Gastrocnemius medialis (tissue), 4 donors: ENCODE measurements at places on chromosomes 12 and 14. TPM values are rescaled to one million over a fixed set of nuclear protein-coding genes. Genes with fewer than 3 reads are reported as not detected.

DNA sequence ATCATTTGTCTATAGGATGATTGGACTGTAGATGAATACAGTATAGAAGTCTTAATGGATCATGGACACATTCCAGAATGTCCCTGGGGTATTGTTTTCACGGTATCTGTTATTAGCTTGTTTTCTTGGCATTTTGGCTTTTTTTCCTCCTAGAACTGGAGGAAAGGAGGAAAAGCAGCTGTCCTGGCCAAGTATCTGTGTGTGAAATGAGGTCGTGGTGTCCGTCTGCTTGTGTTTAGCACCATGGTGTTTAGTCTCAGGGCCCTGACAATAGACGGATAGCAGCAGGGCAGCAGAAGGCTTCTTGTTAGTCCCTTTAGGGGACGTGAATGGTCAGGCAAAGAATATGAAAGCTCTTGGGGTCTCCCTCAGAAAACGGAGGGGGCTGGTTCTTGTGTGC, 21.2 kb downstream of the FGF6 start:
- H3K27me3 ChIP-seq = no peaks in the 10 kb centered on the region
- no peaks in the 10 kb centered on the region for H3K36me3 ChIP-seq
- H3K27ac ChIP-seq = no peak overlapping the region
- no peak overlapping the region for H3K4me3 ChIP-seq
- H3K4me1 ChIP-seq = no peaks in the 10 kb centered on the region

DNA sequence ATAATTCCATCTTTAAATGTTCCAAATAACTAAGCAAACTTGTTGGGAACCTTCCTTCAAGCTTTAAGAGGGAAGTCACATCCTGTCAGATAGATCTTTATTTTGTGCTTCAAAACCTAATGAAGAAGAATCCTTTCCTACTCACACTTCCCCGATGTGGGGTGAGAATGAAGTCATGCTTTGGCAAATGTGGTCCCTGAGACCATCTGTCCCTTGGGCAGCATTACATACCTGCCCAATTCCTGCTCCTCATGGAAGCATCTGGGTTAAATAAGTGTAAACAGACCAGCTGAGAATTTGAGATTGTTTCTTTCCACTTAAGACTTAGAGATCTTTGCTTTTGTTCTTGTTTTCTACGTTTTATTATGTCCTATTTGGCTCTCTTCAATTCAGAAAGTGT, 606.0 kb upstream of the TMEM132C start:
- no peak overlapping the region for H3K27ac ChIP-seq
- no peaks in the 10 kb centered on the region for H3K27me3 ChIP-seq
- no peak for DNase-seq

DNA sequence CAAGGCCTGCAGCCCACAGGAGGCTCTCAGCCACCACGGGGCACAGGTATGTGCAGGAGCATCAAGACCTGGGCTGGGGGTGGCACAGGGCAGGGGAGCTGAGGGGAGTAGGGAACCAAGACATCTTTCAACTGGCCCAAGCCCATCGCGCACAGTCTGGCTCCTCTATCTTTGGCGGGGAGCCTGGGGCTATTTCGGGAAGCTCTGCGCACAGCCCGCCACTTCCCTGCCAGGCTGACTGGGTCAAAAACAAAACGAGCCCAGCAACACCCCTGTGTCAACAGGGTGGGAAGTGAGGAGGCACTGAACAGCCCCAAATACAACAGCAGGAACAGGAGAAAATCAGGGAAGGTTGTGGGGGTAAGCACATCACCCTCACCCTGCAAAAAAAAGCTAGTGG, 83.9 kb downstream of the ARL6IP4 start:
- H3K4me1 ChIP-seq = peaks cover 80% of the 10 kb centered on the region
- peak overlapping the region; percentile 85 for H3K27ac ChIP-seq
- no peaks in the 10 kb centered on the region for H3K27me3 ChIP-seq
- peak; percentile 90 for DNase-seq

FOXG1 gene
- total RNA-seq = not detected

- DNase-seq = no peak
- H3K27me3 ChIP-seq = no peaks in the 10 kb centered on the region
- H3K4me1 ChIP-seq = no peaks in the 10 kb centered on the region
- H3K27ac ChIP-seq = no peak overlapping the region
- H3K36me3 ChIP-seq = no peaks in the 10 kb centered on the region
- no peak overlapping the region for H3K4me3 ChIP-seq
Observed at GRCh38 chr12:65152596-65152995, 16.8 kb upstream of the LEMD3 start.

GRCh38 chr12:100566887-100567637, 6.4 kb upstream of the GAS2L3 start:
- peak; percentile 9 for DNase-seq
- no peaks in the 10 kb centered on the region for H3K4me1 ChIP-seq
- no peaks in the 10 kb centered on the region for H3K27me3 ChIP-seq
- no peak overlapping the region for H3K4me3 ChIP-seq

- peaks cover 28% of the 10 kb centered on the region for H3K4me1 ChIP-seq
- H3K36me3 ChIP-seq = no peaks in the 10 kb centered on the region
- no peak overlapping the region for H3K4me3 ChIP-seq
- H3K27ac ChIP-seq = no peak overlapping the region
- H3K27me3 ChIP-seq = no peaks in the 10 kb centered on the region
- no peak for DNase-seq
Observed at GRCh38 chr12:29612912-29613311, 115.4 kb upstream of the OVCH1 start.

EML1 gene
- total RNA-seq = 17.8 TPM

GRCh38 chr14:50045039-50045711, 71.2 kb downstream of the VCPKMT start:
- no peak overlapping the region for H3K4me3 ChIP-seq
- no peaks in the 10 kb centered on the region for H3K36me3 ChIP-seq
- peak overlapping the region; percentile 66 for H3K27ac ChIP-seq
- H3K4me1 ChIP-seq = peaks cover 9% of the 10 kb centered on the region
- H3K27me3 ChIP-seq = no peaks in the 10 kb centered on the region
- peak; percentile 65 for DNase-seq

GRCh38 chr12:26203167-26203780, 7.9 kb downstream of the SSPN start:
- no peak overlapping the region for H3K4me3 ChIP-seq
- no peak overlapping the region for H3K27ac ChIP-seq

GRCh38 chr12:122961531-122962329, 4.5 kb downstream of the ABCB9 start:
- peaks cover 8% of the 10 kb centered on the region for H3K4me1 ChIP-seq
- DNase-seq = no peak
- H3K27ac ChIP-seq = no peak overlapping the region

DNA sequence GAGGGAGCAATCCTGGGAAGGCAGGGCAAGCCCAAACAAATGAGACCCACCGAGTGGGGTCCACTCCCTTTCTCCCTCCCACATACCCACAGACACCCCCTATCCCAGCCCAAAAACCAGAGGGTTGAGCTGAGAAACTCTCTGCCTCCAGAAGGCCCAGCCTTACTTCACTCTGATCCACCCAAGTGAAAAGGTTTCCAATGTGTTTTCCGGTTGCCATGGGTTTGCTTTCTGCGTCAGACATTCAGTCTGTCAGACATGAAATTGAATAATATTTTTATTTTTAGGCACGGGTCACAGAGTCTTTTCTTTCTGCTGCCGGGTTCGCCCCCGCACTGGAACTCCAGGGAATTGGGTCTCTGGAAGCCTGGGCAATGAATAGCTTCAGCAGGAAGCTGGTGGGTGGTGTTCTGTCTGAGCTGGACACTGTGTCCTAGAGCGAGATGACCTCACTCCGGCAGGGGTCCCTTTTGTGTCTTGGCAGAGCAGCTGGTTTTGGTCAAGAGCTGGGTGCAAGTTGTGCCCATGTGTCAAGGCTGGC, 69.8 kb upstream of the CLMN start:
- H3K27ac ChIP-seq = peak overlapping the region; percentile 73
- no peaks in the 10 kb centered on the region for H3K27me3 ChIP-seq
- no peak overlapping the region for H3K4me3 ChIP-seq
- no peaks in the 10 kb centered on the region for H3K36me3 ChIP-seq
- peaks cover 4% of the 10 kb centered on the region for H3K4me1 ChIP-seq

DNA sequence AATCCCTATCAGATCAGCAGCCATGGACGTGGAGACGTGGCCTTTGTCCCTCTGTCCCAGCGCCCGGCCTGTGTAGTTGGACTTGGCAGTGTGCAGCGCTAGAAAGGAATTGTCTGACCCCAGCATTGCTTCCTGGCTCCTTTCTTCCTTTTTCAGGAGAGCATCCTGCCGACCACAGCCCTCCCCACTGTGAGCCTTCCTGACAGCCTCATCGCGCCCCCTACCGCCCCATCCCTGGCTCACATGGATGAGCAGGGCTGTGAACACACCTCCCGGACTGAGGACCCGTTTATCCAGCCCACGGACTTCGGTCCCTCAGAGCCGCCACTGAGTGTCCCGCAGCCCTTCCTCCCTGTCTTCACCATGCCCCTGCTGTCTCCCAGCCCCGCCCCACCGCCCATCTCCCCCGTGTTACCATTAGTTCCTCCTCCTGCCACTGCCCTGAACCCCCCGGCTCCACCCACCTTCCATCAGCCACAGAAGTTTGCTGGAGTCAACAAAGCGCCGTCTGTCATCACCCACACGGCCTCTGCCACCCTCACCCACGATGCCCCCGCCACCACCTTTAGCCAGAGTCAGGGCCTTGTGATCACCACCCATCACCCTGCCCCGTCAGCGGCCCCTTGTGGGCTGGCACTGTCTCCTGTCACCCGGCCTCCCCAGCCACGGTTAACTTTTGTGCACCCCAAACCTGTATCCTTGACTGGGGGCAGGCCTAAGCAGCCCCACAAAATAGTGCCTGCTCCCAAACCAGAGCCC, 40.6 kb downstream of the IL31 start:
- H3K4me3 ChIP-seq = no peak overlapping the region
- H3K27me3 ChIP-seq = no peaks in the 10 kb centered on the region
- DNase-seq = no peak

TAS2R7 gene
- total RNA-seq = not detected

CLEC4E gene
- not detected for total RNA-seq

SARNP gene
- 60.2 TPM for total RNA-seq

DNA sequence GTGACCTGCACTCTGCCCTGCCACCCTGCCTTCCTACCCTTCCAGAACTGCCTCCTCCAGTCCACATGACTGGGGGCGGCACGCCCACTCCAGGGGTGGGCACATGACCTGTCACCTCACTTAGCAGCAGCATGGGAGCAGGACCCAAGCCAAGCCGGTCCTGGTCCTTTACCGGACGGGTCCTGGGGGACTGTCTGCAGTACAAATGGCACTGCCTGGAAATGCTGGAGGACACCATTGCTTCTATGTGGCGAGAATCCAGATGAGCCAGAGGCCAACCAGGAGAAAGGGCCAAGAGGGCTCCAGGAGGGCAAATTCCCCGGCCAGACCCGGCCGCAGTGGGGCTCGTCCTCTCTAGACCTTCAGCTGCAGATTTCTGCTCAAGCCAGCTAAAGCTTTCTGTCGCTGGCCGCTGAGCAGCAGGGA, 33.1 kb downstream of the ITPK1 start:
- DNase-seq = no peak
- H3K27ac ChIP-seq = no peak overlapping the region
- H3K4me1 ChIP-seq = peaks cover 13% of the 10 kb centered on the region

GRCh38 chr14:95204705-95205104, 47.4 kb upstream of the DICER1 start:
- H3K36me3 ChIP-seq = no peaks in the 10 kb centered on the region
- no peaks in the 10 kb centered on the region for H3K4me1 ChIP-seq
- H3K27me3 ChIP-seq = no peaks in the 10 kb centered on the region
- no peak overlapping the region for H3K4me3 ChIP-seq
- no peak overlapping the region for H3K27ac ChIP-seq
